ENCODE measurements at places on chromosomes 4 and X.

GRCh38 chrX:17743913-17744312 lies 6.6 kb downstream of the SCML1 start:
- DNase-seq, result no peak

- no peak for DNase-seq
Measured at GRCh38 chr4:38050560-38051350, 90.6 kb downstream of the PTTG2 start.

- no peak for DNase-seq
Measured at GRCh38 chr4:74056858-74057562, 18.5 kb upstream of the CXCL3 start.

- DNase-seq, result no peak
Measured at GRCh38 chrX:155983326-155983725, 14.2 kb upstream of the IL9R start.

DNA sequence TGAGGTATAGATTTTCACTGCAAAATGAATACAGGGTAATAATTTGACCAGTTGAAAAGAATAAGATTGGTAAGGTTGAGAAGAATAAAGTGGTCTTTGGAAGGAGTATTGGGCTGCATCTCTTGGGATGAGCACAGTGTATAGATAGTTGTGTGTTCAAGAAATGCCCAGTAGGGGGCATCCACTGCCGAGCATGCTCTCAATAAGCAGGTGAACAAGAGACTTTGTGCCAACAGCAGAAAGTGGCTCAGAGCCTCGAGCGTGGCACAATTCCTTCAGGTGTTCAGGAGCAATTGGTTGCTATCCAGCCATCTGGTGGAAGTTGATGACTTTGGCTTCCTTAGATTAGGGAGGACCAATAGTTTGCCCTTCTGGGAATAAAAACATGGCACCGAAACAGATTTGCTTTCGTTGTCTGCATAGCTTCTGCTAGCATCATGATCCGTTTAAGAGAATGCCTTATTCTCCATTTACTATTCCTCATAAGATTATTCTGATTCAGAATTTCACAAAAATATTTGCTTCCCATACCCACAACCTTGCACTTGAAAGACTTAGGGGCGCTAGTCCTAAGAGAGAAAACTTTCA lies 258.1 kb upstream of the NEIL3 start:
- no peak for DNase-seq

DNA sequence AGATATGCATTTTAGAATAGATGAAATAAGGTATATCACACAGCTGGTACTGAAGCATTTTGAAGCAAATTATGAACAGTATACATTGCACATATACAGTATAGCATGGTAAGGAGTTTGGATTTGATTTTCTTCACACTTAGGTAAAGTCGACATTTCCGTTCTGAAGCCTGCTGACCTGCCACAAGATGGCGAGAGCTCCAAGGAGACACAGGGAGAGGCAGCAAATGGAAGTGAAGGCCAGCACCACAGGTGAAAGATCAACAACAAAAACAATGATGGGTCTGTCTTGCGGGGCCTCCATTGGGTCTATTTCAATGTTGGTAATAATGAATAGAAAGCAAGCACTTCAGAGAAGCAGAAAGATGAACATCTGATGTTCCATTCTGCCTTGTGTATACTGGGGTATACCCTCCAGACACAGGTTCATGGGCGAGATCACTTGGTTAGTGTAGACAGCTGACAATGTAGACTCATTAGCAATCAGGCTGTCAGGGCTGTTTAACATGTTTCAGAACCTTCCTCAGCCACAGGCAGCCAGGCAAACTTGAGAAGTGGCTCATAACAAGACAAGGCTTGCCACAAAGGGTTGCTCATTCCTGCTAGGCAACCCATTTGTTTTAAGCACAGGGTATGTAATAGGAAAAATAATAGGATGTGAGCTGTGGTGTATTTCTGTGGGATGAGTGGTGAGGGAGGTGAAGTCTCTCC lies 21.4 kb upstream of the NOX1 start:
- no peak for DNase-seq

DNA sequence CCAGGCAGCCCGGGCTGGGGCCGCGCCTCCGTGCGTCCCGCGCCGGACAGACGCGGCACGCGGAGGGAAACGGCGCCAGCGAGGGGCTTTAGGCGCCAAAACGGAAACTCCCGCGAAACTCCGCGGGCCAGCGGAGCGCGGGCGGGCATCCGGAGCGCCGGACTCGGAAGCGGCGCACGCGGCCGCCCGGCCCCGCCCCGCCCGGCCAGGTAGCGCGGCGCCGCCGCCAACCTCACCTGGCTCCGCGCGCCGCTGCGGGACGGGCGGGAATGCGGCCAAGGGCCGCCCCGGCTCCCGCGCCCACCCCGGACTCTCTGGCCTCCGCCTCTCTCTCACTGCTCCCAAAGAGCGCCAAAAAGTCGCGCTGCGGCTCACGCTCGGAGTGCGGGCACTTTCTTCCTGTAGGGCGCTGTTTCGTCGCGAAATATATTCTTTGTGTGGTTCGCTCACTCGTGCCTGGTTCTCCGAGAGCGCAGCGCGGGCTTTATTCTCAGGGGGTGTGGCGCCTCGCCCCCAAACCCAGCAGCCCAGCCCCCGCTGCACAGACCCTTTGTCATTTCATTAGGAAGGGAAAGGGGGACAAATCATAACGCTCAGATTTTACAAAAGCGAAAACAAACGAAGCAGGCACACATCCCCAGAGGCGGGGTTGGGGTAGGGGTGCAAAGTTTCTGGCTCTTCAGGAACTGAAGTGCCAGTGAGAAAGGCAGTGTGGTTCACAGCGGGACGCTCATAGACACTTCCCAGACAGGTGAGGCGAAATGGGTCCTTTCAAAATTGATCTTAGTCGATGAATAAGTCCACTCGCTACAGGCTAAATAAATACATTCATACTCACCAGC lies 961 bp upstream of the MBNL3 start:
- DNase-seq, result peak; percentile 67

GRCh38 chr4:3331511-3332394 lies 38.9 kb downstream of the RGS12 start:
- DNase-seq, result no peak

DNA sequence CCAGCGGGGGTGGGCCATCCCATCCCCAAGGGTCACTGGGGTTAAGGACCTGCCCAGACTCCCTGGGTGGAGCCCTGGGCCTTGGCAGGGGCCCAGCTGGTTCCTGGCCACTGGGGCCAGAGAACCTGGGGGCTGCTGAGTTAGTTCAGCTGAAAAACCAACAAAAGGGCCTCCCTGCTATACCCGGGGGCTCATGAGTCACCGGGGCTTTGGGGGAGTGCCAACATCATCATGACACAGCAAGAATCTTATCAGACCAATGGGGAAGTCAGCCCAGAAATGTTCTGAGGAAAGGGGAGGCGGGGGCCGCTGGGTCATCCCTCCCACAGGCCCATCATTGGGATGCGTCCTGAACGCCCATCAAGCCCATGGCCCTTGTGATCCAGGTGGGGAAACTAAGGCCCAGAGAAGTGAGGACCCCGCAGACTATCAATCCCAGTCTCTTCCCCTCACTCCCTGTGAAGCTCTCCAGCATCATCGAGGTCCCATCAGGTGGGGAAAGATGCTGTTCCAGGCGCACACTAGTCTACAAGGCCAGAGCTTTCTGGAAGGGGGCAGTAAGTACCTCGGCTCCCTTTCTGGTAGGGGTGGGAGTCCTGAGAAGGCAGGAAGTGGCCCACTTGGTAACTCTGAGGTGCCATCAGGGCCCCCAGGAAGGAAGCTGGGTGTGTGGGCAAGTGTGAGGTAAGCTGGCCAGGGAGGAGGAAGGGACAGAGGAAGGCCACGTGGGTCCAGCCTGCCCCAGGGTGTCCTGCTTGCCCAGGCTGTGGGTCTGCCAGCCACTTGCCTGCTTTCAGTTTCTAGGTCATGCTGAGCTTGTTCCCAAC lies 4.5 kb downstream of the G6PD start:
- no peak for DNase-seq

DNA sequence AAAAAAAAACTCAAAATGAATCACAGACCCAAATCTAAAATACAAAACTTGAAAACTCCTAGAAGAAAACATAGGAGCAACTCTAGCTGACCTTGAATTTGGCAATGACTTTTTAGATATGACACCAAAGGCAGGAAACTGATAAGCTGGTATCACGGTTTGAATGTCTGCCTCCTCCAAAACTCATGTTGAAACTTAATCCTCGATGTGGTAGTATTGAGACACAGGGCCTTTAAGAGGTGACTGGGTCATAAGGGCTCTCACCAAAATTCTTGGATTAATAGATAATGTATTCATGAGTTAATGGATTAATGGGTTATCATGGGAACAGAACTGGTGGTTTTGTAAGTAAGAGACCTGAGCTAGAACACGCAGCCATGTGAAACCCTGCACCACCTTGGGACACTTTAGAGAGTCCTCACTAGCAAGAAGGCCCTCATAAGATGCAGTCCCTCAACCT lies 40.5 kb downstream of the FRYL start:
- DNase-seq, result no peak

GRCh38 chr4:89823416-89823815 lies 13.5 kb downstream of the SNCA start:
- DNase-seq, result no peak

DNA sequence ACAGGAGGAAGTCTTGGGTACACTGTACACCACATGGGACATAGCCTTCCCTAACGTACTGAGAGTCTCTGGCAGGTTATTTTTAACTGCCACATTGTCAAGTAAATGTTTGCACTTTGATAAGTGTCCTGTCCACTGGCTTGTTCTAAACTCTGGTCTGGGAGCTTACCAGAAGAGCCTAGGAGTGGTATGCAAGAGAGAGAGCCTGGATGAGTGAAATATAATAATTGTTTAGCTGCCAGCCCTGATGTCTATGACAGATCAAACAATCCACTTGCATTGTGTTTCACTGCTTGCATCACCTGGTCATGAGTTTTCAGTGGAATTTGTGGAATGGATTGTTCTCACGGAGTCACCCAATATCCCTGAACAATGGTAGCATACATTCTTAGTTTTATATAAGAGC lies 91.6 kb downstream of the SHROOM3 start:
- no peak for DNase-seq

GRCh38 chrX:131812847-131813825 lies 210.0 kb upstream of the STK26 start:
- no peak for DNase-seq

DNA sequence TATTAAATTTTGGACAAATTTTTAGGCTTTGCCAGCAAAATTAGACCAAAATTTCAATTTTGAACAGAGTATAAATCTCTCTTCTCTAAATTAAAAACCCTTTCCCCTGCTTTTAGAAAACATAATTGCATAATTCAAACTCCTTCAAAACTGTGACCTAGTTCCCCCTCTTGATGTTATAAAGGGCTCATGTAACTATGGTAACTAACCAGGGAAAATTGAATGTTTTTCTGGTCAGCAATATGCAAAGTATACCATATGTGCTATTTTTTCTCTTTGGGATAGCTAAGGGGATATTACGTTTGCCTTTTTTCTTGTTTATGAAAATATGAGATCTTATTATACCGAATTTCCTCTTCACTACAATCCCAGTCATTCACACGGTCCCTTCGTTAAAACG lies 5.1 kb upstream of the ING2 start:
- no peak for DNase-seq

GRCh38 chr4:185941461-185941860 lies 127.5 kb upstream of the TLR3 start:
- no peak for DNase-seq

DNA sequence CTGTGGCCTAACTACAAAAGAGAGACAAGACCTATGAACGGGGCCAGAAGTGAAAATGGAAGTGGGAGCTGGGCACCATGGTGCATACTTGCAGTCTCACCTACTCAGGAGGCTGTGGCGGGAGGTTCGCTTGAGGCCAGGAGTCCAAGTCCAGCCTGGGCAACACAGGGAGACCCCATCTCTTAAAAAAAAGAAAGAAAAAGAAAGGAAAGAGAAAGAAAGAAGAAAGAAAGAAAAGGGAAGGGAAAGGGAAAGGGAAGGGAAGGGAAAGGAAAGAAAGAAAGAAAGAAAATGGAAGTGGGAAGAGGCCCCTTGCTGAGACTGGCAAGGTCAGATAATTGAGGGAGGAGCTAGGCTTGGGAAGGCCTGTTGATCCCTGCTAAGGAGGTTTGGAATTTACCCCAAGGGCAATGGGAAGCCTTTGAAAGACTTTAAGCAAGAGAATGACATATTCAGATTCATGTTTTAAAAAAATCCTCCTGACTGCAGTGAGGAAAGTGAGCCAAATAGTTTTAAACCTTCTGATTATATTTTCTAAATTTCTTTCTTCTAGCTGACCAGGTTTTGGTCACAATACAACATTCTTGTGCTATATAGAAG lies 17.7 kb upstream of the HERC5 start:
- DNase-seq, result no peak

GRCh38 chr4:93761286-93761685 lies 67.3 kb upstream of the ATOH1 start:
- no peak for DNase-seq

GRCh38 chr4:153794006-153794405 lies 5.1 kb upstream of the SFRP2 start:
- no peak for DNase-seq

- DNase-seq, result no peak
Measured at GRCh38 chrX:11996810-11997209, 141.5 kb upstream of the FRMPD4 start.

Measured in left forelimb (tissue), 1 donor.